ENCODE measurements at places on chromosomes 2 and 18.

GRCh38 chr2:144679942-144680341, 160.0 kb upstream of the ZEB2 start:
- peak; percentile 74 for DNase-seq

- DNase-seq = no peak
Observed at GRCh38 chr2:111045771-111046444, 74.8 kb upstream of the BCL2L11 start.

DNA sequence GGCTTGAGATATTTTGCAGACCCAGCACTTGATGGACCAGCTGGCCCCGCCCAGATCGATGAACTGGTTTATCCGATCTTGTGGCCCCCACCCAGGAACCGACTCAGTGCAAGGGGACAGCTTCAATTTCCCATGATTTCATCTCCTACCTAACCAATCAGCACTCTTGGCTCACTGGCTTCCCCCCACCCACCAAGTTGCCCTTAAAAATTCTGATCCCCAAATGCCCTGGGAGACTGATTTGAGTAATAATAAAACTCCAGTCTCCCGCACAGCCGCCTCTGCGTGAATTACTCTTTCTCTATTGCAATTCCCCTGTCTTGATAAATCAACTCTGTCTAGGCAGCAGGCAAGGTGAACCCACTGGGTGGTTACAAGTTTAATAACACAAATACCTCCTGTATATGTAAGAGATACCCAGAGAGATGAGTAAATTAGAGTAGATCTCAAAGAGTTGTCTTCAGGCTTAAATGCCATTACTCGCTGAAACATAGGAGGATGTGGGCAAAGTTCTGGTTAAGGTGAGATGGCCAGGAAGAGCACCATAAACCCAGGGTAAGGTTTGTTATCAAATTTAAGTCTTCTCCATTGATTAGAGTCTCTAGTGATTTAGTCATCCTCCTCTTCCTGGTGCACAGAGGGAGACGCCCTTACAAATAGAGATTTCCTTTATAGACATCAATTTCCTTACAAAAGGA, 222.8 kb downstream of the ARL4C start:
- no peak for DNase-seq

- no peak for DNase-seq
Observed at GRCh38 chr2:11574176-11575046, 40.6 kb downstream of the GREB1 start.

DNA sequence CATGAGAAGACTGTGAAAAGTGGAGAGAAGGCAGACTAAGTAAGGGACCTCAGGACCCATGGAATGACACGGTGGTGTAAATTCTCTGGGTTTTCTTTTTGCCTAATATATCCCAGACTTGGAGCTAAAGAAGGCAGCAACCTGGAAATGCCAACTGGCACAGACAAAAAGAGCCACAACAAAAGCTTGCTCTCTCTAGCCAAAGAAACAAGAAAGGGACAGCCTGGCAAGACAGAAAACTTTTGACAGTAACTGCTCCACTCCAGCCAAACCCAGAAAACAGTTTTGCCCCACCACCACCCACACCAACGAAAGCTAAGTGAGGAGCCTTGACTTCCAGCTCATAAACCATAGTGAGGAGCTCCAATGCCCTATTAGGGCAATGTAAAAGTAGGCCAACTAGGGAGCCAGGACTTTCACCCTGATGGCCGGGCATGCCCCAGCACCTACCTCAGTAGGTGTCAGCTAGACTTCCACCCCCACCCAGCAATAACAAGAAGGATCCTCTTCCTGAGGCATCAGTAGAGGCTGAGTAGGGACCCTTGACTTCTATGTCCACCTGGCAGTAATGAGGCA, 35.5 kb downstream of the PELI1 start:
- DNase-seq = no peak

- no peak for DNase-seq
Observed at GRCh38 chr2:140929849-140930248, 1201.0 kb downstream of the LRP1B start.

GRCh38 chr2:134127496-134127895, 126.4 kb upstream of the MGAT5 start:
- no peak for DNase-seq

GRCh38 chr18:47036298-47036874, 965 bp upstream of the ELOA2 start:
- DNase-seq = peak; percentile 9

DNA sequence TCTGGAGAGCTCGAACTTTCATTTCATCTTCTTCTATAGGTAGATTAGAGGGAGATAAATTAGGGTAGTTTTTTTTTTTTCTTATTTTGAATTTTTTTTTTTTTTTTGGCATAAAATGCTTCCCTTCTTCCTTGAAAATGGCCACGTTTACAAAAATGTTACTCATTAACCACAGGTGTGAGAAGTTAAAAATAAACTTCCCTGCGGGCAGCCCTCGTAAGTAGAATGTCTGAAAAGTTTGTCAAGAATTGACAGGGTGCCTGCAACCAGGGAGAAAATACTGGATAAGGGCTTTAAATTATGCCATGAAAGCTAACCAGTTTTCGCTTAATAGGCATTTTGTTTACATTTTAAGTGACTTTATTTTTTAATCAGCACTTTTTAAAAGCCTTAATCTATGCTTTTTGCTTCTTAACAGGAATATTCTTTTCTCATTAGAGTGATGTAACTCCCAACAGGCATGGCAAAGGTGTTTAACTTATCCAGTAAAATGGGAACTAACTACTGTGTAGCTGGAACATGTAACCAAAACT, 4.2 kb upstream of the FN1 start:
- DNase-seq = no peak

DNA sequence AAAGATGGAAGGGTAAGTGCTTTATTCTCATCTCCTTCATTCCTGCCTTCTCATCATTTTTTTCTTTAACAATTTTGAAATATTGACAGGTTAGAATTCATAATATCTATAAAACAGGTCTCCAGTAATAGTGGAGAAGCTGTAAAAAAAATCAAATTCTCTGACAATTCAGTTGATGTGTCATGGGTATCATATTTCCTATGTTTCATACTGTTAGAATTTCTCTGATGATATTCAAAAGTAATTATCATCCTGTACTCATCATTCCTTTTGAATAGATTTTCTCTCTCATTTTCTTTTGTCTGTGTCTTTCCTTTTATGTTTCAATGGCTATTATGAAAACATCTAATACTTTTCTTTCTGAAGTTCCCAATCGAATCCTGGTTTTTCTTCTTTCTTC, 97.7 kb downstream of the CPS1 start:
- no peak for DNase-seq

DNA sequence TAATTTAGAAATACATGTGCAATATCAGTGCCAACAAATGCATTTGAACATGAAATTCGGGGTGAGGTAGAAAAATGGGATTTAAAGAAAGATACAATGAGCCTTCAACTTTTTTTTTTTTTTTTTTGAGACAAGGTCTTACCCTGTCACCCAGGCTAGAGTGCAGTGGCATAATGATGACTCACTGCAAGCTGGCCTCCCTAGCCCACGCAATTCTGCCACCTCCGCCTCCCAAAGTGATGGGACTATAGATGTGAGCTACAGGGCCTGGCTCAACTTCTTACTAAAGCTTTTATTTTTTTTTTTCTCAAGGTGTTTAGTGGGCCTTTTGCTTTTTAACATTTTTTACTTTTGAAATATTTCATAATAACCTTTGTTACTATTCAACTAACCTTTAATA, 365.6 kb downstream of the LRRTM4 start:
- DNase-seq = no peak

- DNase-seq = no peak
Observed at GRCh38 chr2:191115804-191116203, 35.0 kb downstream of the STAT4 start.

DNA sequence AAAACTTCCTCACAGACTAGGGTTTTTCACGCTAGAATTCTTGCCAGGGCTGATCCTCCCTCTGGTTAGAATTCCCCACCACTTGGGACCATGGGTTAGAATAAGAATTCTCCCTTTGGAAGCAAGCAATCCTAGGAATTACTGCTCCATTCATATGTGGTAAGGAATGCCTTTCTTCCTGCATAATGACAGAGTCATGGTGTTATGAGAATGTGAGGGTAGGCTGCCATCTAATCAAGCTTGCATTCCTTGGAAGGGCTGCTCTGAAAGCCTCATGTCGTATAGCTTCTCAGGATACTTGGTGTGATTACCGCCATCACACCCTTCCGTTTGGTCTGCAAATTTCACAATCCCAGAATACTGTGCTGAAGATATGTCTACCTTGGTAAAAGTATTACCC, 1282.4 kb upstream of the PIK3C3 start:
- no peak for DNase-seq

GRCh38 chr2:16071865-16072637, 131.7 kb downstream of the MYCN start:
- DNase-seq = no peak

GRCh38 chr18:79465392-79465991, 69.8 kb downstream of the NFATC1 start:
- DNase-seq = no peak

GRCh38 chr2:149021761-149022160, 16.7 kb upstream of the LYPD6B start:
- DNase-seq = no peak

DNA sequence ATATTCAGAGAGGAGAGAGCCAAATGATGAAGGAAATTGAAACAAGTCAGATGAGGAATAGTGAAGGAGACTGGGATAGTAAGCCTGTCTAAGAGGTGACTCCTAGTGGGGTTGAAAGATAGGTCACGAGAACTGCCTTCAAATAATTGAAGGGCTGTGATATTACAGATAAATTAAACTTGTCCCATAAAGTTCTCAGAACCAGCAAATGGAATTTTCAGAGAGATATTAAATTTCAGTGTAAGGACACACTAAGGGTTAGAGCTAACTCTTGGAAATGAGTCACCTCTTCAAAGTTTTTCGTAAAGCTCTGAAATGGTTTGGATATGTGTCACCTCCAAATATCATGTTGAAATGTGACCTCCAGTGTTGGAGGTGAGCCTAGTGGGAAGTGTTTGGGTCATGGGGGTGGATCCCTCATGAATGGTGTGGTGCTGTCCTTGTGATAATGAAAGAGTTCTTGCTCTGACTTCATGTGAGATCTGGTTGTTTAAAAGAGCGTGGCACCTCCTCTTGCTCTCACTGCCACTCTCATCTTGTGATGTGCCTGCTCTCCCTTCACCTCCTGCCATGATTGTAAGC, 87.3 kb downstream of the BABAM2 start:
- DNase-seq = no peak

DNA sequence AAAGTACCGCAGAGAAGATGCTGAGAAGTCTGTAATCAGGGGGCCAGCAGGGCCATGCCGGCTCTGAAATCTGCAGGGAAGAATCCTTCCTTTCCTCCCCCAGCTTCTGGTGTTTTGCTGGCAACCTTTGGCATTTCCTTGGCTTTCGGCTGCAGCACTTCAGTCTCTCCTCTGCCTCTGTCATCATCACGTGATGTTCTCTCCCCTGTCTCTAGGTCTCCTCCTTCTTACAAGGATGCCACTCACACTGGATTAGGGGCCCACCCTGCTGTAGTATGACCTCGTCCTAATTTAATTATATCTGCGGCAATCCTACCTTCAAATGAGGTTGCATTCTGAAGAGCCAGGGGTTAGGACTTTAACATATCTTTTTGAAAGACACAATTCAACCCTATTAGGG, 13.8 kb upstream of the RAB12 start:
- DNase-seq = no peak

DNA sequence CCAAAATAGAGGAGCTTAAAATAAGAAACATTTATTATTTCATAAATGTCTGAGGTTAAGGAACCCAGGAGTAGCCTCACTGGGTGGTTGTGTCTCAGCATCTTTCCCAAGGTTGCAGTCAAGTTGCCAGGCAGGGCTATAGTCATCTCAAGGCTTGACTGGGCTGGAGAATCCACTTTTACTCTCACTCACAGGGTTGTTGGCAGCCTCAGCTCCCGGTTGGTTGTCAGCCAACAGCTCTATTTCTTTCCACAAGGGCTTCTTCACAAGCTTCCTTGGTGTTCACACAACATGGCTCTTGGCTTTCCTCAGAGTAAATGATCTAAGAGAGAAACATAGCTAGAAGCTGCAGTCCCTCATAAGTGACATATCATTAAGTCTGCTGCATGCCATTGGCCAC, 55.6 kb upstream of the TEX51 start:
- no peak for DNase-seq

- no peak for DNase-seq
Observed at GRCh38 chr18:9594823-9595596, 19.3 kb downstream of the PPP4R1 start.
